ENCODE measurements at places on chromosomes 16 and 17.
A peak's percentile ranks its signal among the peaks of the same experiment; 100 is the strongest.

- DNase-seq: no peak
These were observed 16.5 kb downstream of the ZP2 start for GRCh38 chr16:21194771-21195301.

DNA sequence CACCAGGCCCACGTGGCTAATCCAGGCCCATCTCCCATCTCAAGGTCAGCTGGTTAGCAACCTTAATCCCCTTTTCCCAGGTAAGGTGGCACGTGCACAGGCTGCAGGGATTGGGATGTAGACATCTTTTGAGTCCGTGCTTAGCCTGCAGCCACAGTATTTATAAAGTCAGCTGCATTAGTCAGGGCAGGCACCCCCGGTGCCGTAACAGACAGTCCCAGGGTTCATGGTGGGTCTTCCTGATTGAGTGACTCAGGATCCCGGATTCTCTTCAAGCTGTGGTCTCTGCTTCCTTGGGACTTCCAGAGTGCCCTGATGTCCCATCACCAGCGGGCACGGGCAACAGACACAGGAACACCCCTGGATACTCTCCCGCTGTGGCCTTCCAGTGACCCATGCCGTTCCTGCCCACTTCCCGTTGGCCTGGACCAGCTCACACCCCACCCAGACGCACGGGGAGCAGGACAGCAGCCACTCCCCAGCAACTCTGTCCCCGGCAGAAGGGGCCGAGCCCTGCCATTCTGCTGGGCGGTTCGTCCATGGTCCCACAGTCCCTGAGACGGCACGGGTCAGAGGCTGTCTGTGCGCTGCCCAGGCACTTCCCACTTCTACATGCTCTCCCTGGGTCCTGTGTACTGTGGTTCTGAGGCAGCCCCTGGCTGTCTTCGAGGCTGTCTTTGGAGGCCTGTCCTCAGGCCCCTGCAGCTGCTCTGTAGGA, 248.6 kb upstream of the GSE1 start:
- DNase-seq: no peak

GRCh38 chr16:82660075-82660645, 33.4 kb downstream of the CDH13 start:
- DNase-seq: no peak

DNA sequence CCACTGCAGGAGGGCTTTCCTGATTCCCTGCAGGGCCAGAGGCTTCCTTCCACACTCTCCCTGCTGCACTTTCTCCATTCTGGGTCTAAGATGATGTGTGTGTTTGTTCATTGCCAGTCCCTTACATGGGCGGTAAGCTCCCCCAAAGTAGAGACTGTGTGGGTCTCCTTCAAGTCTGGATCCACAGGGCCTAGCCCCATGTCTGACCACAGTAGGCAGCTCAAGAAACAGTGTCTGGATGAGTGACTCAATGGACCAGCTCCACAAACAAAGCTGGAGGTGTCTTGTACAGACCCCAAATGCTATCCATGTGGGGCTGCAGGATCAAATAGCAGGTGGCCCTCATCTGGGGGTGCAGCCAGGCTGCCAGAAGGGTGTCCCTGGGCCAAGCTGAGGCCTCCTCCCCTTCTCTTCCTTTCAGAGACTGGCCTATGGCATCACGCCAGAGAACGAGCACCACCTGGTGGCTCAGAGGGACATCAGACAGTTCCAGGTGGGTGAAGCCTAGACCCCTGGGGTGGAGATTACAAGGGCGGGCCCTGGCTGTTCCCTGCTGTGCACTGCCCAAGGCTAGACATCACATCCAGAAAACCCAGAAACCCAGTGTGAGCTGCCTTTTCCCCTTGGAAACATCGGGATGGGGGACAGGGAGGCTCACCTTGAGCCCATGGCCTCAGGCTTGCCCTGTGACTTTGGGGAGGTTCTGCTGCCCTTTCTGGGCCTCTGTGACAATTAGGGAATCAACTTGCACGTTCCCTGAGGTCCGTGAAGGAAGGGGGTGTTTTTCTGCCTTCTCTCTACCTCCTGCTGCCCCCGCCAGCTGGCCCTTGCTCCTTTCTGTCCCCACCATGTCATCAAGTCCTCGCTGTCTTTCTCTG, 45.9 kb downstream of the SLC6A2 start:
- peak; percentile 64 for DNase-seq

GRCh38 chr17:30503558-30503957, 26.4 kb downstream of the GOSR1 start:
- no peak for DNase-seq

- DNase-seq: peak; percentile 80
These were observed at the start of gene OTOP2 for GRCh38 chr17:74924250-74924948. TSS of gene OTOP2 (plus strand) at chr17:74924273. CDS start at chr17:74924633, 360 bp downstream.

DNA sequence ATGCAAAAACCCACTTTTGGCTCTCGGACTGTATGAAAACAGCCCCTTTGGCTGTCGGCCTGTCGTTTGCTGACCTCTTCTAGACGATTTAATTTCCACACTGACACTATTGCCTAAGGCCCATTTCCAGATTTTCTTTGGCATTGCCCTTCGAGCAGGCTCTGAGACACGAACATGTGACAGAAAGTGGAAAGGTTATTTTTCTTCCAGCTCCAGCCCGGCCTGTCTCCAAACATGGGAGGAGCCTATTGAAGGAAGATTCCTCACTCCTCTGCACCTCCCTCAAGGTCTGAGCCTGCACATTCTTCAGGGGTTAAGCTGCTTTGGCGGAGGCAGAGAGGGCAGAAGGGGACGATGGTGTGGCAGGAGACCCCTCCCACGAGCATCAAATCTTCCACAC, 85.9 kb upstream of the FOXF1 start:
- no peak for DNase-seq

- DNase-seq: peak; percentile 85
These were observed 1.7 kb upstream of the SGCA start for GRCh38 chr17:50163843-50164696.

GRCh38 chr16:87734644-87735043, 31.1 kb downstream of the KLHDC4 start:
- no peak for DNase-seq

DNA sequence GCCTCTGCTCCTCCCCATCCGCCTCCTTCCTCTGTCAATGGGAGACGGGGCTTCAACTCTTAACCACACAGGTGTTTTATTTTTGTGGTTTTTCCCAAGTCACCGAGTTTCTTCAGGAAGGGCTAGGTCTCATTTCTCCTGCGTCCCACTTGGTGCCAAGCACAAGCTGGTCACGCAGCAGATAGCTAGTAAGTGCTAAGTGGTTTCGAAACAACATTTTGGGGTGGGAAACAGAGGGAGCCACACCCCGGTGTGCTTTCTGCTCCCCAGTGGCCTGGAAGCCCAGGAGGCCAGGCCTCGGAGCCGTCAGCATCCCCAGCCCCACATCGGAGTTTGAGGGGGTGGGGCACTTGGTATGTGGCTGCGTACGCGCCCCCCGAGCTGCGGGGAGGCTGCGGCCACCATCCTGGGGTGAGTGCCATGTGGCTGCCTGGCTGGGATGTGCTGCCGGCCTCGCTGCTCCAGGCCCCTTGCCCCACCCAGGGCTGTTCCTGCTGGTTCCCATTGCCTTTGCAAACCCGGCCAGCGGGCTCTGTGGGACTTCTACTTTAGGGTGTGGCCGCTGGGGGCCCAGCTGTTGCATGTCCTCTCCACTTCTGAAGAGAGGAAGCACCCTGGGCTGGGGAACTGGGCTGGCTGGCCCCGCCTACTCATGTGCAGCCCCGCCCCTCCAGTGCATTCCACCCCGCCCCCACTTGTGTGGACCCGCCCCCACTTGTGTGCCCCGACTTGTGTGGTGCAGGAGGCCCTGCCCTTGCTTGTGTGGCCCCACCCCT, 55.6 kb downstream of the BAIAP2 start:
- DNase-seq: peak; percentile 91

- DNase-seq: no peak
These were observed 309.4 kb downstream of the SEC14L1 start for GRCh38 chr17:77449908-77450741.
